ENCODE measurements at places on chromosomes 13 and 19.

DNA sequence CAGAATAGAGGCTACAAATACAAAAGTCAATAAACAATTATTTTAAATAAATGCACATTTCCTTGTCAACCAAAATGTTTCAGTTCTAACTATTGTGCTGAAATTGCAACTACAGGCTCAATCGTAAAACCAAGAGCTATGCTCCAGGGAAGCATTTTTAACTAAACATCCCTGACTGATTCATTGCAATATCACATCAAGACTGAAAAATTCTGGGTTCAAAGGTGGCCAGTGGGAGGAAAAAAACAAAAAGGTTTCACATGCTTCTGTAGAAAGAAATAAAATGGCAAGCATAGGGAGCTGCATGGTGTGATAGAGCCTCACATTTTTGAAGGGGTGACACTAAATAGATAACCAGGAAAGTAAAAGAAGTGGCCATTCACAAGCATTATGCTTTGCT is 862.8 kb downstream of the PCDH9 start:
- DNase-seq: no peak
- H3K4me3 ChIP-seq: no peak overlapping the region
- H3K4me1 ChIP-seq: no peaks in the 10 kb centered on the region
- H3K36me3 ChIP-seq: no peaks in the 10 kb centered on the region
- H3K27ac ChIP-seq: no peak overlapping the region

DNA sequence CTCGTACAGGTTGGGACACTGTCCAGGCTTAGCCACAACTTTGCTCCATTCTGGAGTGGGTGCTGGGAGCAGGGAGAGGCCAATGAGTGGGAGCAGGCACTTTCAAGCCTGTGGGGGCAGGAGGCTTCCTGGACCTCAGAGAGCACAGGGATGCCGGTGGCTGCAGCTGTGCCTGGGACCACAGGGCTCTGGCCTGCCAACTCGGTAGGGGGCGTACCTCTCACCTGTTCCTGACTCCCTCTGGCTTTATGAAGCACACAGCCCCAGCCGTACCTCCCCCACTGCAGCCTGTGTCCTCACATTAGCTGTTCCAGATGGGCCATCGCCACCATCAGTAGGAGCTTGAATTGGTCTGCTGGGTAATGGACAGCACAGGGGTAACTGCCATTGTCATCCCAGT is 278.7 kb upstream of the KLHL1 start:
- no peaks in the 10 kb centered on the region for H3K4me1 ChIP-seq
- no peaks in the 10 kb centered on the region for H3K36me3 ChIP-seq
- H3K27me3 ChIP-seq: no peaks in the 10 kb centered on the region

- no peaks in the 10 kb centered on the region for H3K4me1 ChIP-seq
- DNase-seq: no peak
- no peaks in the 10 kb centered on the region for H3K27me3 ChIP-seq
- H3K27ac ChIP-seq: no peak overlapping the region
- no peaks in the 10 kb centered on the region for H3K36me3 ChIP-seq
- H3K4me3 ChIP-seq: no peak overlapping the region
These were observed 2299.5 kb downstream of the PCDH9 start for GRCh38 chr13:64930636-64931035.

GRCh38 chr13:24004142-24004899 is 107.0 kb upstream of the C1QTNF9B start:
- peaks cover 3% of the 10 kb centered on the region for H3K36me3 ChIP-seq
- H3K27ac ChIP-seq: no peak overlapping the region
- peaks cover 22% of the 10 kb centered on the region for H3K4me1 ChIP-seq

DNA sequence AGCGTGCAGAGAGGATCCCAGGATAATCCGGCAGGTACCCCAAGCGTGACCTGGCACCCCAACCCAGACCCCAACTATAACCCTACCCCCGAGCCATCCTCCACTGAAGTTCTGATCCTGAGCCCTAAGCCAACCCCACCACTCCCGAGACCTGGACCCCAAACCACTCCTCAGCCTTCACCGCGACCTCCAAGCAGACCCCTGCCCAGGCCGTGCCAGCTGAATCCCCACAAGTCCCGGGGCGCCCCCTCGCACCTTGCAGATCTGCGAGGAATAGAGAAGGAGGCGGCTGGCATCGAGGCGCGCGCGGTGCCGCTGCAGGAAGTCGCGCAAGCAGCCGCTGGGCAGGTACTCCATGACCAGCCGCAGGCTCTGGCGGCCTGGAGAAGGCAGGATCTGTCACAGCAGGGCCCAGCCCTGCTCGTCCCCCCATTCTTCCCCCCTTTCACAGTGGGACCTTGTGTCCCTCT is 10.1 kb upstream of the INSL3 start:
- H3K4me3 ChIP-seq: peak overlapping the region; percentile 29
- peaks cover 17% of the 10 kb centered on the region for H3K4me1 ChIP-seq
- no peak overlapping the region for H3K27ac ChIP-seq
- no peak for DNase-seq

DNA sequence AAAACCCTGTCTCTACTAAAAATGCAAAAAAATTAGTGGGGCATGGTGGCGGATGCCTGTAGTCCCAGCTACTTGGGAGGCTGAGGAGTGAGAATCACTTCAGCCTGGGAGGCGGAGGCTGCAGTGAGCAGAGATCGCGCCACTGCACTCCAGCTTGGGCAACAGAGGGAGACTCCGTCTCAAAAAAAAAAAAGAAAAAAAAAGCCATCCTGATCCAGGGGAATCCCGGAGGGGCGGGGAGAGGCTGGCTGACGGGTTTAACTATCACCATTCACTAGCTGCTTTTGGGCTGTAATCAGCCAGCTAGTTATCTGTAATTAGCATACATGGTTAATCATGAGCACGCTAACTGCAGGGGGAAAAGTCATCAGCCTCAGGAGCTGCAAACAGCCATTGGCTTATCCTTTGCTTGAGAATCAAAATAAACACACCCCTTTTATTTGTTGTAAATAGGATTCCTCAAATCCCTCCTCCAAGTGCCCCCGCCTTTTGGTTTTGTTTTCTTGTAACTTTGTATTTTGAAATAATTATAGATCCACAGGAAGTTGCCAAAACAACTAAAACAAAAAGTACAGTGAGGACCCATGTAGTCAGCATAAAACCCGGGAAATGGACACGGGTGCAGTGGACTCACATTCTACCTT is 9.6 kb downstream of the FSD1 start:
- H3K4me3 ChIP-seq: no peak overlapping the region
- H3K27ac ChIP-seq: no peak overlapping the region
- no peaks in the 10 kb centered on the region for H3K4me1 ChIP-seq
- H3K36me3 ChIP-seq: peaks cover 79% of the 10 kb centered on the region
- H3K27me3 ChIP-seq: no peaks in the 10 kb centered on the region

DNA sequence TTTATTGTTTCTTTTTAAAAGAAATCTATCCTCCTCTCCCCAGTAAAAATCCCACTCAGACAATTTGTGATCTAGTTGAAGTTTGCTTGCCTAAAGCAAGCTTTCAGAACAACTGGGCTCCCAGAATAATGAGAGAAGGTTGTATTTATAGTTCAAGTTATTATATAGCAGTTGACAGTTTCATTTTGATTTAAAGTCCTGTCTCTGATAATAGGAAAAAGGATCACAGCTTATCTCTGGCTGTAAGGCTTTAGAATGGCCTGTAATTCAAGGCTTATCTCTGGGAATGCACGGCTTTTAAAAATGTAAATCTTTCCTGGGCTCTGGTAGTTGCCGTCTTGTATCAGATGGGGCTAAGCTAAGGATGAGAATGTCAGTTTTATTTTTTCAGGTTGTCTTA is 123.3 kb upstream of the TMTC4 start:
- H3K4me3 ChIP-seq: no peak overlapping the region
- no peak for DNase-seq
- H3K27ac ChIP-seq: no peak overlapping the region
- no peaks in the 10 kb centered on the region for H3K27me3 ChIP-seq
- peaks cover 3% of the 10 kb centered on the region for H3K4me1 ChIP-seq

DNA sequence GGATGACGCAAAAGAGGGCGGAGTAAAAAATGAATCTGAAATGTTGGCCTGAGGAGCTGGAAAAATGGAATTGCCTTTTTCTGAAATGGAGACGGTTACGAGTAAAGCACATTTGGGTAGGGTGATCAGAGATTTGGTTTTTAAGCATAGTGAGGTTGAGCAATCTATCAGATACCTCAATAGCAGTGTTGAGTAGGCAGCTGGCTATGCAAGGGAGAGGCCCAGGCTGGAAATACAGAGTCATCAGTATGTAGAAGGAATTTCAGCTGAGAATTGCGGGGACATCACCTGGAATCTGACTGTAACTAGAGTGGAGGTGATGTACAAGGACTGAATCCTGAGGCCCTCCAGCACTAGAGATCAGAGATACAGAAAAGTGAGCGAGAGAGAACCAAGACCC is 224.8 kb downstream of the LMO7 start:
- no peaks in the 10 kb centered on the region for H3K27me3 ChIP-seq
- H3K27ac ChIP-seq: no peak overlapping the region
- H3K4me3 ChIP-seq: no peak overlapping the region
- H3K36me3 ChIP-seq: no peaks in the 10 kb centered on the region
- no peaks in the 10 kb centered on the region for H3K4me1 ChIP-seq

GRCh38 chr19:13463296-13463695 is 43.0 kb downstream of the CACNA1A start:
- H3K4me3 ChIP-seq: no peak overlapping the region
- DNase-seq: peak; percentile 38
- H3K4me1 ChIP-seq: peaks cover 25% of the 10 kb centered on the region
